Tibial nerve (tissue), 4 donors: ENCODE measurements at places on chromosomes 5 and 9. TPM values are rescaled to one million over a fixed set of nuclear protein-coding genes. Genes with fewer than 3 reads are reported as not detected.
A peak's percentile ranks its signal among the peaks of the same experiment; 100 is the strongest.

The CRAT gene
- total RNA-seq: 49.4 TPM

The PCDHGB7 gene
- 18.0 TPM for total RNA-seq

The SLC23A1 gene
- not detected for total RNA-seq

The PCDHGA1 gene
- 2.5 TPM for total RNA-seq

GRCh38 chr9:136309101-136309801 is 5.4 kb upstream of the CCDC187 start:
- no peak for DNase-seq
- no peak overlapping the region for H3K4me3 ChIP-seq
- no peak overlapping the region for H3K27ac ChIP-seq
- H3K4me1 ChIP-seq: no peaks in the 10 kb centered on the region

The SLC24A2 gene
- not detected for total RNA-seq

DNA sequence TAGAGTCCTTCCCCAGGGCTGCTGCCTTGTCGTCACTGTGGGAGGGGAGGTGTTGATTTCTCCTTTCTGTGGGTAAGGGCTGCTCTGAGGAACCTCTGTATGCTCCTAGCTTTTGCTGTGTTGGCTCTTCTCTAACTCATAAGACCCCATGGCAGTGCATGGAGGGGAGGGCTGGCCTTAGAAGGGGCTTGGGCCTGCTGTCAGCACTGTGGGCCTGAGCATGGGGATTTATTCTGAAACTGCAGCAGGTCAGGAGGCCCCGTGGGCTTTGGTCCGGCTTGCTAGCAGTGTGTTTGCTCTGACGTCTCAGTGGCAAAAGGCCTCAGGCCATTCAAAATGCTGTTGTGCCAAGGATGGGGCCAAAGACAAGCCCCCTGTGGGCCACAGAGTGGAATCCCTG is 6.8 kb downstream of the FGF18 start:
- no peak for DNase-seq
- no peaks in the 10 kb centered on the region for H3K27me3 ChIP-seq

DNA sequence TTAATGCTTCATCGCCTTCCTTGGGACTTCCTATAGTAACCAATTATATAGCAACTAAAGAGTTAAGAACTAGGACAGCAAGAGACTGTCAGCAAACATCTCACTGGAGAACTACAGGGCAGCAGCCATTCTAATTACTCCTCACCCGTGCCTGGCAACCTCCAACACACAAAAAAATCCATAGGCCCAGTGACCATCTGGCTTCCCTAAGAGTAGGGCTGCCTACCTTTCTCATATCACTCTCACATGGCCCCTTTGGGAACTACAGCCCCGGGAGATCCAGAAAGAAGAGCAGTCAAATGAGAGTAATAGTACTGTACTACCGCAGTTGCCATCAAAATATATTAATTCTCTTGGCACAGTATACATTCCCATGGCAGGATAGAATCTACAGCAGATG is 5.7 kb downstream of the DCAF10 start:
- H3K4me3 ChIP-seq: no peak overlapping the region
- peaks cover 23% of the 10 kb centered on the region for H3K4me1 ChIP-seq
- H3K27me3 ChIP-seq: no peaks in the 10 kb centered on the region
- no peak for DNase-seq
- no peaks in the 10 kb centered on the region for H3K36me3 ChIP-seq

DNA sequence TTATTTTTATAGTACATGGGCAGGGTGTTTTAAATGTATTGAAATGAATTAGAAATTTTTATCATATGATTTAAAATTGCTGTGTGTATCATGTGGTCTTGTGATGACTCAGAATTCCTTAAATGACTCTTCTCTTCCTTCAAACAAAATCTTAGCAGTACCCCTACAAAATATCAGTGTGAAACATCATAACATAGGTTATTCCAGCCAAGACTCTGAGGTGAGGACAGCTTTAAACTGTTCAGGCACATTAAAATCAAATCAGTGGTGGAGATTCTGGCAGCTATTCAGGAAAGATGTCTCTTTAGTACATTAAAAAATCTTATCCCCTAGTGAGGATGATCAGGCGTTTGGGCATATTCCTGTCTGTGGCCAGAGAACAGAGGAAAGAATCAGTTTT is 174.0 kb downstream of the MAN2A1 start:
- peaks cover 64% of the 10 kb centered on the region for H3K36me3 ChIP-seq
- no peaks in the 10 kb centered on the region for H3K4me1 ChIP-seq
- H3K27ac ChIP-seq: no peak overlapping the region
- no peak overlapping the region for H3K4me3 ChIP-seq
- no peaks in the 10 kb centered on the region for H3K27me3 ChIP-seq

DNA sequence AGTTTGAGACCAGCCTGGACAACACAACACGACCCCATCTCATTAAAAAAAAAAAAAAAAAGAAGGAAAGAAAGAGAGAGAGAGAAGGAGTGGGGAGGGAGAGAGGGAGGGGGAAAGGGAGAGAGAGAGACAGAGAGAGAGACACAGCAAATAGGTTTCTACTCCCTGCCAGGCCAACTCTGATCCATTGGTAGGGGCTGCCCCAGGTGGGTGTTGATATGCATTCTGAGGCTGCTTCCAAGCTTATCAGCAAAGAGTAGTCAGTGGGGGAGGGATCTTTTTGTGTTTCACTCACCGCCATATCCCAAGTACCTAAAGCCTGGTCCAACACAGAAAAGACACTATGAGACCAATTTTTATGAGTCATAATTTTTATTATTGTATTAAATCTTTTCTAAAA is 57.0 kb upstream of the SAP30L start:
- H3K36me3 ChIP-seq: peaks cover 2% of the 10 kb centered on the region
- H3K4me1 ChIP-seq: no peaks in the 10 kb centered on the region
- no peak overlapping the region for H3K4me3 ChIP-seq
- DNase-seq: no peak

- H3K36me3 ChIP-seq: no peaks in the 10 kb centered on the region
- DNase-seq: peak; percentile 9
These were observed 44.5 kb upstream of the DPYSL3 start for GRCh38 chr5:147554261-147554817.

The SNAPC4 gene
- 7.0 TPM for total RNA-seq

DNA sequence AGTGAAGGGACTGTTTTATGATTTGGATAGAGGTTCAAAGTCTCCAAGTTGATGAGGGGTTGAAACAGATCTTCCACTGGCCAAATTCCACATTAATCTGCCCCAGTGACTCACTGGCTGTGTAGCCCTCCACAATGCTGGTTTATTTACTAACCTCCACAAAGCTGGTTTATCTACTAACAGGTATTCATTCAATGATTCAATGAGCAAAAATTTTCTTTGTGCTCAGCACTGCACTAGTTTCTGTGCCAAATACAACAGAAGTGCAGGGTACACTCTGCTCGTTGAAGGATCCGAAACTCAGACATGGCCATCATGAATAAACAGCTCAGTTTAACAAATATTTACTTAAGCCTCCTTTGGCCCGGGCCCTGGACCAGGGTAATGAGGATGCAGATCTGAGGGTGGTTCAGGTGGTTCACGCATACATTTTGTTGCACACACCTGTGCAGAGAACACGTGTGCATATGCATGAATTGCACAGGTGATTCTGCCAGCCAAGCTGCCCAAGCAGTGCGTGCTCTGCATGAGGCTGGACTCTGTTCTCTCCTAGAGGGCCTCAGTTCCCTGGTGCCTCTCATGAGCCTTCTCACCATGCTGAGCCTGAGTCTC is 71.0 kb downstream of the SH3PXD2B start:
- no peaks in the 10 kb centered on the region for H3K36me3 ChIP-seq
- H3K4me1 ChIP-seq: no peaks in the 10 kb centered on the region
- H3K27me3 ChIP-seq: no peaks in the 10 kb centered on the region
- H3K4me3 ChIP-seq: no peak overlapping the region
- H3K27ac ChIP-seq: no peak overlapping the region

GRCh38 chr5:72338689-72339209 is 18.6 kb downstream of the PTCD2 start:
- DNase-seq: no peak
- no peaks in the 10 kb centered on the region for H3K27me3 ChIP-seq
- no peak overlapping the region for H3K27ac ChIP-seq
- no peaks in the 10 kb centered on the region for H3K4me1 ChIP-seq

- H3K4me1 ChIP-seq: no peaks in the 10 kb centered on the region
- no peak overlapping the region for H3K27ac ChIP-seq
- H3K27me3 ChIP-seq: no peaks in the 10 kb centered on the region
These were observed 361.8 kb downstream of the KDM4C start for GRCh38 chr9:7119612-7120011.

- peak; percentile 56 for DNase-seq
- H3K4me3 ChIP-seq: no peak overlapping the region
- H3K27ac ChIP-seq: no peak overlapping the region
- H3K36me3 ChIP-seq: no peaks in the 10 kb centered on the region
These were observed 100.4 kb downstream of the TTLL11 start for GRCh38 chr9:121992571-121993212.

DNA sequence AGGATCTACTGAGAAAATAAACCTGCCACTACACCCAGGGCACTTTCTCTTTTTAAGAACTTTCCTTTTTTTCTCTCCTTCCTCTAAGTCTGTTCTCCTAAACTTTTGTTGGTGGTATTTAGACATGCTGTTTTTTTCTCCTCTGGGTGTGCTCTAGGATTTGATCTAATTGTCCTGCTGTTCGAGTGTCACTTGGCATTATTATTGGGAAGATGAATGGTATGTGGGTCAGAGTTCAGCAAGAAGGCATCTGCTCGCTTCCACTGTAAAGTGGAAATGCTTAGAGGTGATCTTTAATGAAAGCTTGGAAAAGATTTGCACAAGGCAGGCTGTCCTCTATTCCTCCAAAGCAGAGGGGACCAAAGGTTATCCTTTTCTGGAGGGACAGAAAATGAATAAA is 1.3 kb upstream of the PLPPR1 start:
- H3K4me1 ChIP-seq: no peaks in the 10 kb centered on the region
- H3K4me3 ChIP-seq: no peak overlapping the region
- no peak overlapping the region for H3K27ac ChIP-seq
- no peaks in the 10 kb centered on the region for H3K36me3 ChIP-seq
- no peak for DNase-seq

The MLANA gene
- not detected for total RNA-seq

DNA sequence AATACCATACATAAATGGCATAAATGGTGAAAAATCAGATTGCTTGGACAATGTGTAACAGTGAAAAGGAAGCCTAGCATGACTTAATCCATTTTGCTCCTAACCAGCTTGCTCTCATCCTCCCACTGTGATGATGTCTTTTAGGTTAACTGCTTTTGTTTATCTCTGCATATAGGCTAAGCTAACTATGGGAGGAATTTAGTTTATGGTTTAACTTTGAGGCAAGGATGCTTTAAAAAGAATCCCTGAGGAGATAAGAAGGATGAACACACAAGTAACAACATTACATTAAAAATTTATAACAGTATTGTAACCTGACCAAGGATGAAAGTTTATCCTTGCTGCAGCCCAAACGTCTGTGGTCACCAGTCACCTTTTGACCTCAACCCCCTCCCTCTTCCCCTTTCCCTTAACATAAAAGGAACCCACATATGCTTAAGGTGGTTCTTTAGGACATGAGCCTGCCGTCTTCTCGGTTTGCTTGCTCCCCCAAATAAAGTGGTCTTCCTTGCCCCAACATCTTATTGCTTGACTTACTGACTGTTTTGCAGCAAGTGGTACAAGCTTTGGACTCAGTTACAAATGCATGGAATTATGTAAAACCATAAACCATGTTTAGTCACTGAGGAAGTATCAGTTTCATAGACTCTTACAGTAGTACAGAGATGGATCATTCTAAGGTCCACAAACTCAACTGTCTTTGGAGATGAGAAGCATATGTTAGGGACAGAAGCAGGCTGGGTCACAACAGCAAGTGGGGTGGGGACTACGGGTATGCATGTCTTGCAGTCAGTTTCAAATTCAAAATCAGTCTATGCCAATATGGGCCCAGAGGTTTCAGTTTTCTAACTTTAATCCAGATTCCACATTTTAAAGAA is 31.3 kb downstream of the AGXT2 start:
- no peaks in the 10 kb centered on the region for H3K27me3 ChIP-seq
- no peaks in the 10 kb centered on the region for H3K36me3 ChIP-seq
- H3K4me1 ChIP-seq: no peaks in the 10 kb centered on the region
- H3K4me3 ChIP-seq: no peak overlapping the region
- DNase-seq: no peak
- no peak overlapping the region for H3K27ac ChIP-seq

The RNF180 gene
- total RNA-seq: 10.5 TPM

The PKD2L2 gene
- not detected for total RNA-seq

DNA sequence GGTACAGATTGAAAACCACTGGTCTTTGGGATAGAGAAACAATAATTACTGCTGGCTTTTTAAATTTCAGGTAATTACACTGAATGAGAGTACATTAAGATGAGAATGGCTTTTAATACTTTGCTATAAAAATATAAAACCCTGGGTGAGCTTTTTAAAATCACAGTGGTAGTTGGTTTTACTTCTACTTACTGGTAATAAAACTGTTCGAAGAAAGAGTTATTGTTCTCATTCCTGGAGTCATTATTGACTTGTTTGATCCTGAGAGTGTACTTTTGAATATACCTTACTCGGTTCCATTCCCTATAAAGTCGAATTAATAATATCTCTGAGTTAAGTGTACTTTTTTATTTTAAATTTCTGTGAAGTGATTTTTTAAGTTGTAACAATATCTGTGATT is 21.5 kb downstream of the MELK start:
- no peak overlapping the region for H3K27ac ChIP-seq
- DNase-seq: no peak
- H3K27me3 ChIP-seq: no peaks in the 10 kb centered on the region
- H3K4me1 ChIP-seq: no peaks in the 10 kb centered on the region
- H3K36me3 ChIP-seq: no peaks in the 10 kb centered on the region

- peak overlapping the region; percentile 69 for H3K27ac ChIP-seq
- H3K4me1 ChIP-seq: peaks cover 27% of the 10 kb centered on the region
- no peak overlapping the region for H3K4me3 ChIP-seq
- no peaks in the 10 kb centered on the region for H3K36me3 ChIP-seq
These were observed 20.9 kb downstream of the SH3GLB2 start for GRCh38 chr9:129007035-129007765.
